ENCODE measurements at places on chromosomes 1 and 21. TPM values are rescaled to one million over a fixed set of nuclear protein-coding genes. Genes with fewer than 3 reads are reported as not detected.

DNA sequence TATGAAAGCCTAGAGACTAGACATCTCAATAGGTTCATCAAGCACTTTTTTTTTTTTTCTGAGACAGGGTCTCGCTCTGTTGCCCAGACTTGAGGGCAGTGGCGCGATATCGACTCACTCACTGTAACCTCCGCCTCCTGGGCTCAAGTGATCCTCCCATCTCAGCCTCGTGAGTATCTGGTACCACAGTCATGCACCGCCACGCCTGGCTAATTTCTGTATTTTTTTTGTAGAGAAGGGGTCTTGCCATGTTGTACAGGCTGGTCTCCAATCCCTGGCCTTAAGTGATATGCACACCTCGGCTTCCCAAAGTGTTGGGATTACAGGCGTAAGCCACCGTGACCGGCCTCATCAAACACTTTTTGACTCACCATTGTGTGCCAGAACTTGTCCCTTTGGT lies 613 bp upstream of the GPATCH4 start:
- no peaks in the 10 kb centered on the region for H3K27me3 ChIP-seq
- no peaks in the 10 kb centered on the region for H3K36me3 ChIP-seq
- peak overlapping the region; percentile 75 for H3K27ac ChIP-seq
- no peaks in the 10 kb centered on the region for H3K4me1 ChIP-seq

- DNase-seq = no peak
- H3K27me3 ChIP-seq = no peaks in the 10 kb centered on the region
- no peak overlapping the region for H3K4me3 ChIP-seq
- H3K4me1 ChIP-seq = no peaks in the 10 kb centered on the region
- peak overlapping the region; percentile 93 for H3K27ac ChIP-seq
Observed at GRCh38 chr1:109383087-109383779, 14.5 kb downstream of the SORT1 start.

Gene SRSF11
- total RNA-seq = 38.4 TPM

- no peak for DNase-seq
- H3K4me1 ChIP-seq = no peaks in the 10 kb centered on the region
- H3K27me3 ChIP-seq = no peaks in the 10 kb centered on the region
- H3K4me3 ChIP-seq = no peak overlapping the region
- no peak overlapping the region for H3K27ac ChIP-seq
- H3K36me3 ChIP-seq = no peaks in the 10 kb centered on the region
Observed at GRCh38 chr1:206951318-206952100, 5.2 kb upstream of the PIGR start.

DNA sequence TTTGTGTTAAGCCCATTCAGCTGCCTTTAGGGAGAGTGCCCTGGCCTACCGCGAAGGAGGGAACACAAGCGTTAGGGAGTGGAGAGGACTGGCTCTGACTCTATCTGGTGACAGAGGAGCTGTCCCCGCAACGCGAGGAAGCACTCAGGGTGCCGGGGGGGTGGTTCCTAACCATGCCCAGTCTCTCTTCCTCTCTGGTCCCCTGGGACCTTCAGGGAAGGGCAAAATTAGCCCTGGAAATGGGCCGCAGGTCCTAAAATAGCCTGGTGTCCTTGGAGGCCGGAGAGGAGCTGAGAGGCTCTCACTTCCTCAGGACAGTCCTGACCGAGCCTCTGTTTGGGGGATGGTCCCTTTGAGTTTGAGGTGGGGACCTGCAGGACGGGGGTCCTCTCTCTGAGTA lies 5.8 kb downstream of the SLC45A1 start:
- H3K36me3 ChIP-seq = peaks cover 5% of the 10 kb centered on the region
- no peak overlapping the region for H3K4me3 ChIP-seq
- H3K4me1 ChIP-seq = no peaks in the 10 kb centered on the region

- H3K27ac ChIP-seq = no peak overlapping the region
- peaks cover 15% of the 10 kb centered on the region for H3K4me1 ChIP-seq
- no peak for DNase-seq
- H3K4me3 ChIP-seq = no peak overlapping the region
Observed at GRCh38 chr1:205661429-205662134, 18.7 kb downstream of the SLC45A3 start.

GRCh38 chr1:244655186-244655585 lies 2.3 kb downstream of the DESI2 start:
- no peak overlapping the region for H3K4me3 ChIP-seq
- H3K27me3 ChIP-seq = no peaks in the 10 kb centered on the region
- DNase-seq = no peak

Gene TP53BP2
- 29.3 TPM for total RNA-seq

GRCh38 chr1:82819234-82819633 lies 1018.5 kb downstream of the ADGRL2 start:
- no peak for DNase-seq
- H3K4me3 ChIP-seq = no peak overlapping the region
- H3K27me3 ChIP-seq = no peaks in the 10 kb centered on the region
- no peaks in the 10 kb centered on the region for H3K4me1 ChIP-seq
- no peak overlapping the region for H3K27ac ChIP-seq
- no peaks in the 10 kb centered on the region for H3K36me3 ChIP-seq

DNA sequence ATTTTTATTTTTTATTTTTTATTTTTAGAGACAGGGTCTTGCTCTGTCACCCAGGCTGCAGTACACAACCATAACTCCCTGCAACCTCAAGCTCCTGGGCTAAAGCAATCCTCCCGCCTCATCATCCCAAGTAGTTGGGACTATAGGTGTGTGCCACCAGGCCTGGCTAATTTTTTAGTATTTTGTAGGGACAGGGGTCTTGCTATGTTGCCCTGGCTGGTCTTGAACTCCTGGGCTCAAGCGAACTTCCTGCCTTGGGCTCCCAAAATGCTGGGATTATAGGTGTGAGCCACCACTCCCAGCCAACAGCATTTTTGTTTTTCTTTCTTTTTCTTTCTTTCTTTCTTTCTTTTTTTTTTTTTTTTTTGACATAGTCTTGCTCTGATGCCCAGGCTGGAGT lies 14.1 kb downstream of the PLEKHM2 start:
- no peaks in the 10 kb centered on the region for H3K27me3 ChIP-seq
- H3K4me3 ChIP-seq = no peak overlapping the region
- H3K36me3 ChIP-seq = peaks cover 11% of the 10 kb centered on the region
- no peak for DNase-seq

Measured in right atrium auricular region (tissue), 2 donors.